ENCODE measurements at places on chromosomes 12 and 14.

GRCh38 chr12:12018454-12018853 lies 52.3 kb upstream of the BCL2L14 start:
- DNase-seq, result no peak

- peak; percentile 78 for DNase-seq
These were observed 1.3 kb downstream of the NKX2-8 start for GRCh38 chr14:36580856-36581831.

DNA sequence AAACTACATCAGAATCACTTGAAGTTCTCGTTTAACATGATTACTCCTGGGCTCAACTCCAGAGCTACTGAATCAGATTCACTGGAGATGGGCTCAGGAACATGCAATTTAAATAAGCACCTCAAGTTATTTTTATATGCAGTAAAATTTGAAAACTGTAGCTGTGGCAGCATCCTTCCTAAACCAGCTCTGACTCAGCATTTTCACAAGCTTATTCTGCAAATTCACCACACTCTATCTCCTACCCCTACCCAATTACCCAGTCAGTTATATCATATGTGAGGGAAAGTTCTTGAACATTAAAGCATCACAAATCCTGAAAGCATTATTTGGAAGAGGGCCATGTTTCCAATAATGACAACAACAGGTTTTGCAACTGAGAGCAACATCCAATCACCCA lies 24.2 kb upstream of the LRRC9 start:
- DNase-seq, result no peak

DNA sequence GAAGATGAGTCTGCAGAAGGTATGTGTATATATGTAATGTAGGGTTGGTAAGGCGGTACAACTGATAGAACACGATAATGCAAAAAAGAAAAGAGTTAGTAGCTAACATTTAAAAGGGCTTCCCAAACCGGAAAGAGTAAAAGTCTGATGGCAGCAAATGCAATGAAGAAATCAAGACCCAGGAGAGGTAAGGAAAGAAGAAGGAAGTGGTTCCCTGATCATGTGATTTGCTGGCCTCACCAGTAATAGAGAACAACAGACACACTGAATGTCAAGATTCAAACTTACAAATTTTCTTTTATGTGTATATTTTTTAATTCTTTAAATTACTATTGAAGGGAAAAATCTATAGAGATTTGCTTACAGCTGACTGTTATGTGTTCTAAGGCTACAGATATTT lies 18.4 kb downstream of the ZFC3H1 start:
- no peak for DNase-seq

DNA sequence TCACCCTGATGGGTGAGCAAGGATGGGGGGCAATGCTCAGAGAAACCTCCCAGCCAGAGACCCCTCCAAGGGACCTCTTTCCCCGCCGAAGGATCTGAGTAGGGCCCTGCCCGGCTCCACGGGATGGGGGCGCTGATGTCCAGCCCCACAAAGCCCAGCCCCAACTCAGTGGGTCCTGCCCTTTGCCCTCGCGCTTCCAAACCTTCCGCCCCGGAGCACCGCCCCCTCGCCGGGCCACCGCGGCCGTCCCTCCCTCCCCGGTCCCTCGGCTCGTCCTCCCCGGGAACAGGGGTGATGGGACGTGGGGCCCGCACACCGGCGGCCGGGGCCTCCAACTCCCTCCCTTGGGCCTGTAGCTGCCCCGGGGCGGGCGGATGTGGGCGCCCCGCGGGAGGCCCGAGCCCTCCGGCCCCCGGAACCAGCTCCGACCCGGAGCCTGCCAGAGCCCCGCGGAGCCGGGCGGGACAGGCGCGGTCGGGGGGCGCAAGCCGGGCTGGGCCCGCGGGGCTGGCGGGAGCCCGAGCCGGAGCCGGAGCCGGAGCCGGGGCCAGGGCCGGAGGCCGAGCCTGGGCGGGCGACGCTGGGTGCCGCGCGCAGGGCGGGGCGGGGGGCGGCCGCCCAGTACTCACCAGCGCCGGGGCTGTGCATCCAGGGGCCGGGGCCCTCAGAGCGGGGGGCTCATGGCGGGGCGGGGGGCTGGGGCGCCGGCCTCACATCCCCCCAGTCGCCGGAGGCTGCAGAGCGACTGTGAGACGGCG lies 386 bp downstream of the HDAC7 start:
- DNase-seq, result no peak

GRCh38 chr14:22814941-22815713 lies at the start of gene SLC7A7:
Gene SLC7A7 (minus strand): TSS chr14:22815435. CDS start chr14:22813398, 2,037 bp downstream.
- DNase-seq, result peak; percentile 30

- no peak for DNase-seq
These were observed 56.5 kb upstream of the DLK1 start for GRCh38 chr14:100670017-100670752.

DNA sequence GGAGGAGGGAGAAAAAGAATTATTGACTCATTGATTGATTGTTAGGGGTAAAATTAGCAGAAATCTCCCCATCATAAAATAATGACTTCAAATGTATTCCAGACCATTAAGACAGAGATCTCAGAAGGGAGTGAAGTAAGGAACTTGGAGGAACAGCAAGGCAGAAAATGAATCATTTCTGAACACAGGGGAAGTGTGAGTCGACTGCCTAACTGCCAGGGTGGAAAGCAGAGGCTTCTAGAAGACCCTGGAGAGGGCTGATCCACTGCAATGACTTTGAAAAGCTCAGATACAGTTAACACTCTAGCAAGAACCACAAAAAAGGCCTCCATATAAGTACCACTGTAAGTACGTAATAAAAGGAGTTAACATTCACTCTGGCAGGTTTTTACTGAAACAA lies 9.7 kb downstream of the GLTP start:
- no peak for DNase-seq

DNA sequence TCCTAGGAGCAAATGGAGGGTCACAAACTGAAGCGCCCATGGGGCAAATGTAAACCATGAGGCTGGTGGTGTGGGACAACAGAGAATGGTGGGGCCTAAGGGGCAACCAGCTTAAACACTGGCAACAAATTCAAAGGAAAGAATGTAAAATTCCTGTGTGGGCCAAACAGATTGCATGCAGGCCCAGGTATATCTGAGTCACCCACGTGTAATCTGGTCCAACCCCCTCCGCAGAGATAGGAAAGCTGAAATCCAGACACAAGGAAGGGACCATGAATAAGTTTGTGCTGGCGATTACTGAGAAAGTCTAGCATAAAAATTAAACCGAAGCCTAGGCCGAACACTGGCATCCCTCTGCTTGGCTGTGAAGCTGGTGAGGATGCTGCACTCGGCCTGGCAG lies 71.6 kb downstream of the ITPK1 start:
- no peak for DNase-seq

- no peak for DNase-seq
These were observed 74.0 kb upstream of the PELI2 start for GRCh38 chr14:56044196-56044595.

DNA sequence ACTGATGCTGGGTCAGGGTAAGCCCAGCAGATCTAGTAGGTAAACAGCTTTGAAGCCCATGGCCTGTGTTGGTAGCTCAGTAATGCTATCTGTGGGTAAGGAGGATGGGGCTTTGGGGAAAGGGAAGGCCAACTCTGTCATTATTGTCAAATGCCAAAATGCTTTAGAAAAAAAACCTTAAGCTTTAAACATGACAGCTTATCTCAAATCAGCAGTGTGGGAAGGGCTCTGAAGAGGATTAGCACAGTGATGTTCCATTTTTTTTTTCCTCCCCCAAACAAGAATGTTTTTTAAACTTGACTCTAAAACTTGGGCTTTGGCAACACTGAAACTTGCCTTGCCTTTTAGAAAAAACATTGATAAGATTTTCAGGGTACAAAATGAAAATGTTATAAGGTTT lies 11.7 kb downstream of the DAAM1 start:
- no peak for DNase-seq

- DNase-seq, result peak; percentile 31
These were observed 19.2 kb upstream of the CORO1C start for GRCh38 chr12:108750526-108750925.

GRCh38 chr14:76720382-76720813 lies 40.9 kb upstream of the VASH1 start:
- DNase-seq, result peak; percentile 53

- no peak for DNase-seq
These were observed 82.1 kb upstream of the CCDC196 start for GRCh38 chr14:66404051-66404545.

DNA sequence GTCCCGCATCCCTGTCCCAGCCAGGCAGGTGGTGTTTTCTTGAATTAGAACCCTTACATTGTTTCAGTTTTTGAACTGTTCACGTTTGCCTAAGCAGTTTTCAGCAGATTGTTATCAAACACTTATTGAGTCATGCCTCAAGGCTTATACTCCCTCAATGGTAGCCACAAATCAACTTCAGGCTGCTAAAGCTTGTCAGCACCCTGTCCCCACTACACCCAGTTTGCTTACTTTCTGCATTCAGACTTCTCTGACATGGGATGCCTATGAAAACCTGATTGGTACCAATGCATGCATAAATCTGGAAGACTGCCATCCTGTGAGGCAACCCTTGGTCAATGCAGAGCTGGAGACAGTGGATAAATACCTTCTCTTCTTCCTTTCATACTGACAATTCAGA lies 225.4 kb downstream of the BTG1 start:
- DNase-seq, result no peak

- DNase-seq, result no peak
These were observed 9.9 kb downstream of the SPIC start for GRCh38 chr12:101485021-101485420.

DNA sequence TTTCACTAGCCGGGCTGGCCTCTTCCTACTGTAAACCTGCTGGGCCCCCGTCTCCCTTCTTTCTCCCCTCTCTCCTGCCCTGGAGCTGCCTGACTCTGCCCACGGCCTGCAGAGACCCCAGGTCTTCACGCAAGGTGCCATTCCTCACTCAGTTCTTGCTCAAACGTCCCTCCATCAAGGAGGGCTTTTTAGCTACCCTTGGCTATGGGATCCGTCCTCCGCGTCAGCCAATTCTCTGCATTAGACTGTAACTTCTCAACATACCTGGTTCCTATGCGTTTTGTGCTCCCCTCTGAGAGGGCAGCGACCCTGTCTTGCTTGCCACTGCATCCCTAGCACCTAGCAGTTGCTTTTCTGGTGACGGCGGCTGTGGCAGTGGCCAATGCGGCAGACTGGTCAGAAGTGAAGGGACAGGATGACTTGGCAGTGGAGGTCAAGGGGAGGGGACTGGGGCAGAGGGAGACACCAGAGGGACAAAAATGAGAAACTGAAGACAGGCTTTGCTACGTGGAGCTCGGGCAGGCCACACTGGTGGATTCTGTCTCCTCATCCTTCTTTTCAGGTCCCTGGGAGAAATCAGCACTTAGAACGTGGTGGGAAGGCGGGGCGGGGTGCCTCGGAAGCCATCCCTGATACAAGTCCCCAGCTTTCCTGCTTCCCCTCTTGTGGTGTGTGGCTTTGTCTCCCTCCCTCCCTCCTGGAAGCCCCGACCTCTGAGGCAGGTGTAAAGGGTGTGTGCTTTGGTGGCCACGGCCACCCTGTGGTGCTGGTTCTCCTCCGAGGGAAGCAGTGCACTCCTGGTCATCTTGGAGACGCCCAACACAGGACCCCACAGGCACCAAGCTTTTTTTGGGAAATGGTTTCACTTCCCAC lies 1.8 kb downstream of the B3GNT4 start:
- no peak for DNase-seq

GRCh38 chr14:68333262-68333661 lies 459.6 kb downstream of the ZFP36L1 start:
- DNase-seq, result no peak

Data from right kidney (tissue), 9 donors.